ENCODE measurements at places on chromosomes 12 and 14. TPM values are rescaled to one million over a fixed set of nuclear protein-coding genes. Genes with fewer than 3 reads are reported as not detected.

GRCh38 chr12:79250186-79250585 lies 385.6 kb downstream of the SYT1 start:
- DNase-seq, result no peak

Gene ARHGAP5
- total RNA-seq, result 169 TPM

- no peak for DNase-seq
Observed at GRCh38 chr14:49980027-49980426, 87.1 kb downstream of the ARF6 start.

DNA sequence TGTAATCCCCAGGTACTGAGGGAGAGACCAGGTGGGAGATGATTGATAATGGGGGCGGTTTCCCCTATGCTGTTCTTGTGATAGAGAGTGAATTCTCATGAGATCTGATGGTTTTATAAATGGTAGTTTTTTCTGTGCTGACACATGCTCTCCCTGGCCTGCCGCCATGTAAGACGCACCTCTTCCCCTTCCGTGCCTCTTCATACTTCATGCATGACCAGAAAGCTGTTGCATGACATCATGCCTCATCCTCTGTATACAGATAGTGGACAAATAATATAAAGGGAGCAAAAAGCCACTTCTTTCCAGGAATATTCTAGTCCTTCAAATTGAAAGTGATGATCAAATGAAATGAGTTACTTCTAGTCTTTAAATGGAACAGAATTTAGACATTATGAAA lies 47.3 kb upstream of the LRIG3 start:
- DNase-seq, result no peak

GRCh38 chr14:60184905-60185555 lies 19.8 kb upstream of the DHRS7 start:
- no peak for DNase-seq

Gene KRT85
- not detected for total RNA-seq

- no peak for DNase-seq
Observed at GRCh38 chr12:53476769-53477209, 22.5 kb downstream of the MAP3K12 start.

DNA sequence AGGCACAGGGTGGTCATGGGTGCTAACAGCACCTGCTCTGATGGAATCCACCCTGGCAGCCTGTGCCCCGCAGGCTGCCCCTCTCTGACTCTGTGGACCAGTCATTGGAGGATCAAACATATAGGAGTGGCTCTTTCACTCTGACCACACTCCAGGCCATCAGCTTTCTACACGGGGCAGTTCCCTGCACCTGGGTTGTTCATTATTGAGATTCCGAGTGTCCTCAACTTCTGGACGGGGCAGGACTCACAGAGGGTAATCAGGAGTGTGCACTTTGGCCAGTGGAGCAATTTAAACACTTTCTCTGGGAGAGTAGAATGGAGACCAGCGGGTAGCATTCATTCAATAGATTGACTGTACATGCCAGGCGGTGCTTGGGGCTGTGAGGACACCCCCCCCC lies 94.8 kb downstream of the NINJ2 start:
- no peak for DNase-seq

Gene CCDC177
- not detected for total RNA-seq

DNA sequence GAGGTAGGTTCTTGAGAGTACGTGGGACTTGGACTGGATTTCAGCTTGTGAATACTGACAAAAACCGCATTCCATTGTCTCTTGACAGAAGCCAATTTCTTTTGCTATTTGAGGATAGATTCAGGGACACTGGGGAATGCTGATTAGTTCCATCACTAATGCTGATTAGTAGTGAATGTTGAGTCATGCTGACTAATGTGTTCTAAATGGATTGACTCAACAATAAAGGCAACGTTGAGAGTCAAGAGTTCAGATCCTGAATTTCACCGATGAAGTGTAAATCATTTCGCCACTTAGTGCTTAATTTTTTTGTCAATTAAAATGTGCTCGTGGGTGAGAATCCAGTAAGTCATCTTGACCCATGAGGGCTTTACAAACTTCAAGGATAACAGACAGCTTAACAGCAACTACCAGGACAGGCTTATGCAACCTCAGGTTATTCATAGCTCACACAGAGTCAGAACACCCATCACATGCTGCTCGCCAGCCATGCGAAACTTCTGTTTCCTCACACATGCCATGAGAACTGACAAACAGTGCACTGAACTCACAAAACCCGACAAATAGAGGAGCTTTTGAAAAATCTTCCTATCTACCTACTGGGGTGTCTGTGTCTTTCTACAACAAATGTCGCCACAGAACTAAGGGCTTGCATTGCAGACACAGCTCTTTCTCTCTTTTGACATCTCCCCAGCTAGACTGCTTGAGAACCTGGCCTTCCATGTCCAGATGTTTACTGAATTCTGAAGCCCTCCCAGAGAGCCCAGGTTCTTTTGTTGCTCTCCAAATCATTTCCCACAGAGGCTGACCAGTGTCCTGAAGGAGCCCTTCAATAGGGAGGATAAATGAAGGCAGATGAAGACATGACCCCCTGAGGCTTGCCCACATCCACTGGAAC lies 316.4 kb downstream of the ZFP36L1 start:
- peak; percentile 89 for DNase-seq

GRCh38 chr12:90280033-90280432 lies 571.4 kb upstream of the ATP2B1 start:
- DNase-seq, result no peak

Gene JPH4
- 2.5 TPM for total RNA-seq

DNA sequence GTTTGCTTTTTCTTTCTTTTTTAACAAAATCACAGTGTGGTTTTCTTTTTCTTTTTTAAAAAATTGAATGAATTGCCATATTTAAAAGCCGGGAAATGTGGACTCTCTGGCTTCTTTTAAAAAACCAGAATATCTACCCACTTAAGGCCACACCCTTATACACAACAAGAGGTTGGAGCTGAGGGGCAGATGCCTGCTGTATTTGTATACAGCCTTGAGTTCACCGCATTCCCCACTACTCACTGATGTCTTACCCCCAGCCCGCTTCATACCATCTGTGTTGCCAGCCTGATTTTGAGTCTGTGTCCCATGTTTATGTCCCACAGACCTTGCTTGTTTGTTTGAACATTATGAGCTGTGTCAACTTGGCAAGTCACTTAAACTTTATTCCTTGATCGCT lies 14.3 kb downstream of the JDP2 start:
- DNase-seq, result no peak

Gene JDP2
- total RNA-seq, result 61.1 TPM

- no peak for DNase-seq
Observed at GRCh38 chr14:49056021-49056420, 530.2 kb downstream of the RPS29 start.

Gene ALDH1L2
- total RNA-seq, result 13.0 TPM

GRCh38 chr14:105281371-105282097 lies 19.3 kb downstream of the BRF1 start:
- no peak for DNase-seq

DNA sequence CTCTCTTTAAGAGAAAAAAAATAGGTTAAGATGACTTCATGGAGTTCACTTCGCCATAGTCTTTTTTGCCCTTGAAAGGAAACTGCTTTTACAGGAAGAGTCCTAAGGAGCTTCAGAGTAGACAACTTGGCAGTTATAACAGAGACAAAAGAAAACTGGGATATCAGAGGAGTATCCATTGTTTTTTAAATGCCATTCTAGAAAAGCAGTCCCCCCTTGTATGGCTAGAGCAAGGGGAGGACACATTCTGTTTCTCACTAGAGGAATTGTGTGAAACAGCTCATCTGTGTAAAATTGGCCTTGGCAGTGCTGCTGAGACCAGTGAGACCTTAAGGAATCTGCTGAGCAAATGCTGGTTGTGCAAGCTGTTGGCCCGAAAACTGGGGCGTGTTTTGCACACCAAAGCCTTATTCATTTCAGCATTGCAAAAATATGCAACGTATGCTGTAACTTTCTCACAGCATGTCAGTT lies 128.0 kb downstream of the GPR135 start:
- peak; percentile 90 for DNase-seq

GRCh38 chr12:53105256-53105655 lies 2.0 kb downstream of the SOAT2 start:
- DNase-seq, result no peak

DNA sequence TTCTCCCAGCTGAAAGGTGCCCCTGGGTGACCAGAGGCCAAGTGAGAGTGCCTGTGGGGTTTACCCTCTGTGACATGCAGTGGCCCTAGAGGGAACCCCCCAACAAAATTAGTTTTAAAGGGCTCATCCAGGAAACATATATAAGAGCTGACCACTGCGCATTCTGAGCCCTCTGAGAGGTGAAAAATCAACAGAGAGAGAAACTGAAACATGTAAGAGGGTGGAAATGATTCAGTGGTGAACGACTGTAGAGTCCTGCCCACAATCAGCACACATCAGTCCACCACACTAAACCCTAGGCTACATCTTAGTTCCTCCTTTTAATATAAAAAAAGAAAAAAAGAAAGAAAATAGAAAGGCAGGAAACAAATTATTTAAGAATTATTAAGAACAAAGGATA lies 21.0 kb upstream of the ACSM4 start:
- no peak for DNase-seq

- no peak for DNase-seq
Observed at GRCh38 chr12:1607940-1608712, 13.7 kb upstream of the FBXL14 start.

DNA sequence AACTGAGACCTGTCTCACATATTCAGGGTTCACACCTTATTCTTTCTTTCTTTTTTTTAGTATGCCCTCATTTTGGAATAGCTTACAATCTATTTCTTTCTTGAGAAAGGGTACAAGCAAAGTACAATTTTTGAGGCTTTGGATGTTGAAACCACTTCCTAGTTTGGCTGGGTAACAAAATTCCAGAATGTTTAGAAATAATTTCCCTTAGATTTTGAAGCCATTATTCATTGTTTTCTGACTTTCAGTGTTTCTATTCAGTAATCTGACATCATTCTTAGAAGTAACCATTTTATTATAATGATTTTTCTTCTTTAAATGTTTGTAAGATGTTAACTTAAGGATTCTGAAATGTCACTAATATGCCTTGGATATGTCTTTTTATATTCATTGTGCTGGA lies 28.2 kb downstream of the ST8SIA1 start:
- no peak for DNase-seq

Gene ANKRD33
- total RNA-seq, result not detected

GRCh38 chr12:27965411-27965810 lies 7.1 kb downstream of the PTHLH start:
- no peak for DNase-seq

Gene SVOP
- 0.68 TPM for total RNA-seq

DNA sequence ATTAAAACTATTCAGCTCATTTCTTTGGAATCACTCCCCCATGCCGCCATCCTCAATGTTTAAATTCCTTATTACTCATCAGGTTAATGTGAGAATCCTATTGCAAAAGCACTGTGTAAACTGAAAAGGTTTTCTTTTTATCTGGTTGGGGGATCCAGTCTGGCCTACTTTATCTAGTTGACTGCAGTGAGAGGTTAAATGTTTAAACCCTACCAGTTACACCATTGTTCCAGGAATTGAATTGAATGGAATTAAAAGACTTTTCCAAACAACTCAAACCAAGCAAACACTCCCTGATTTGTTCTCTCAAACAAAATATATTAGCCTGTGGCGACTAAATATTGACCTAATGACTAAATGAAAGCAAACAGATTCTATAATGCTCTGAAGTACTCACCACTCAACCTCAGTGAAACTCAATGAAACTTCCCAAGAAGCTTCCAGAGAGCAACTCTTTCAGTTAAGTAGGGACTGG lies 100.5 kb downstream of the VEZT start:
- DNase-seq, result no peak

Gene CLEC4C
- not detected for total RNA-seq

Gene ETFBKMT
- 2.9 TPM for total RNA-seq

DNA sequence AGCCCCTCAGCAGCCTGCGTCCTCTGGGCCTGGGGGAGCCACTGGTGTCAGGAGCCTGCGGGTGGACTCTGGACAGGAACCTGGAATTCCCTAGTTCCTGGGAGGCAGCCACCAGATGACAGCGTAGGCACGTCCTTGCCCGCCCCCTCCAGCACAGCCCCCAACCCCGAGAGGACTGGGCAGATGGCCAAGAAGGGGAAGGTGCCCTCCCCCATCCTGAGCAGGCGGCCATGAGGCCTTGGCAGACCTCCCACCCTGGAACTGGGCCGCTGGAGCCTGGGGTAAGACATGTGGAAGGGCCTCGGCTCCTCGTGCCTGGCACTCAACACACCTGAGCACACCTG lies 60.4 kb upstream of the FBRSL1 start:
- DNase-seq, result no peak

Gene AHNAK2
- total RNA-seq, result 218 TPM

DNA sequence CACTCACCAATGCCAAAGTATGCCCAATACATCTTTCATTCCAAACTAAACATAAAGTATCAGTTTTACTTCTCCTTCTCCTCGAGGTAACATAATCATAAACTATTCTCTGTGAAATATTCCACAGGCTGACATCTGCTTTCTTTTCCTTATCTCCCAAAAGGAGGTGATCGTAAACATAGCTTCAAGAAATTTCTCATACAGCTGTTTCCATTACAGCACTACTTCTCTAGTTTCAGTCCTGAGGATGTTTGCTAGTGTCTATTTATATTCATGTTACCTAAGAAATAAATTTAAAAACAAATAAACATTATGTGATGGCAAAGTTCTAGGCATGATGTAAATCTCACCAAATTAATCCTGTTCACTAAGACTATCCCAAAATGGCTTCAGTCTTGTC lies 90.1 kb upstream of the CPSF6 start:
- no peak for DNase-seq

- peak; percentile 81 for DNase-seq
Observed at GRCh38 chr14:68786491-68787091, 6.3 kb downstream of the ZFP36L1 start.

Gene RFX4
- not detected for total RNA-seq

DNA sequence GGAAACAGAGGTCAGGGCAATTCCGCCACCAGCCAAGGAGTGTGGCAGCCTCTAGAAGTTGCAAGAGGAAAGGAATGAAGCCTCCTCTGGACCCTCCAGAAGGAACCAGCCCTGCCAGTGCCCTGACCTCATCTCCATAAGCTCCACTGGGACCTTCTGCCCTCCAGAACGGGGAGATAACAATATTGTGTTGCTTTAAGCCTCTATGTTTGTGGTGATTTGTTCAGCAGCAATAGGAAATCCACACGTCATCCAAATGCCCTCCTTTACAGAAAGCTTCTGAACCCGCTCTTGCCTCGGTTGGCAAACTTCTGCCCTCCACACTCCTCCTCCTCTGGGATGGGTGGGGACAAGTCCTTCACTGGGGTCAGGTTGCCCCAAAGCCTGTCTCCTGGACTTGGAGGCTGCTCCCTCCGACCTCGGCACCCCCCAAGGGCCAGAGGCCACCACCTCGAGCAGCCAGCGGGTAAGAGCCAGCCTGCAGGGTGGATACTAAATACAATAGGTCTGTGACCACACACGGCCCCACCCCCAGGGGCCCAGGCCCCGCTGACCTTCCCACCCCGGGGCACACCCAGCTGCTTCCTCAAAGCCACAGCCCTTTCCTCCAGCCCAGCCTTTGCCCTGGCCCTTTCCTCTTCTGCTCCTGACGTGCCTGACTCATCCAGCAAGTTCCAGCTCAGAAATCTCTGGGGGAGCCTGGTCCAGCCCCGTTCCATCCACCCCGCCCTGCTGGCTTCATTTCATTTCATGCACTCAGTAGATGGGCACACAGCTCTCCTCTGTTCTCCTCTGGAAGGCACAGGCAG lies 58.7 kb upstream of the NCOR2 start:
- peak; percentile 92 for DNase-seq

All from sigmoid colon (tissue), 7 donors.